Cortex of kidney (tissue), 1 donor: ENCODE measurements at places on chromosomes 6 and 20.

DNA sequence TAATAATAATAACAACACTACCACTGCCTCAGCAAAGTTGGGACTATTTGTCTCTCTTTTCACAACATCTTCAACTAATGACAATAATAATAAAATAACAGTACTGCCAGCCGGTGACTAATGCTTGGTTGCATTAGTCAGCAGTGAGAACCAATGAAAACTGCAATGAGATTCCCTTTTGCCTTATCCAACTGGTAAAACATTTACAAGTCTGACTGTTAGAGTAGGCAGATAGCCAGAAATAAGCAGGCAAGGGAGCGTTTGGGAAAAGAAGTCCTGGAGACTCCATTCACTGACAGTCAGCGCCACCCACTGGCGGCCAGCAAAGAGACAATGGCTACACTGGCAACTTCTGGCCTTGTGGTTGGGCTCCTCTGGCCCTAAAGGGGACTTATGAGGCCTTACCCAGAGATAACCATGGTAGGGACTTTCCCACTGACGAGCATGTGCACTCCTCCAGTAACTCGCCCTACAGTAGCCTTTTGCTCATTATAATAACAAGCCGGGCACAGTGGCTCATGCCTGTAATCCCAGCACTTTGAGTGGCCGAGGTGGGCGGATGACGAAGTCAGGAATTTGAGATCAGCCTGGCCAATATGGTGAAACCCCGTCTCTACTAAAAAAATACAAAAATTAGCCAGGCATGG, 3.4 kb upstream of the NSFL1C start:
- no peak for DNase-seq

GRCh38 chr20:33475381-33476152, 14.3 kb upstream of the CBFA2T2 start:
- no peak for DNase-seq

DNA sequence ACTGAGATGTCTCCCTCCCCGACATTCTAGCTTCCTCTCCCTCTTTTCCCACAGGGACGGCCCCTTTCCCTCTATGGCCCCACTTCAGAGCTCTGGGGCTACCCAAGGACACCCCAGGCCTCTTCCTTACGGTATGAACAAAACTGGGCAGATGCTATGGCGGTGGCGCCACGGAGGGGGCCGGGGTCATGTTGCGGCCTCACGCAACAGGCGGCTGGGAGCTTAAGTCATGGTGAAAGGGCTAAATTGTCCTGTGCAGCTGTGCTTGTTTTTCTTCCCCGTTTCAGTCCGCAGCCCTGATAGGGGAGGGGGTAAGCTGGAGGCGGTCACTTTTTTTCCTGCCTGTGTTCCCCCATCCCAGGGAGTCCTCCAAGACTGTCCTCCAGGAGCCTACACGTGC, 17.6 kb upstream of the KIAA1755 start:
- DNase-seq: no peak

GRCh38 chr6:151609146-151609902, 115.5 kb downstream of the CCDC170 start:
- DNase-seq: no peak

GRCh38 chr20:63973636-63974401, 4.1 kb upstream of the ZNF512B start:
- DNase-seq: no peak

DNA sequence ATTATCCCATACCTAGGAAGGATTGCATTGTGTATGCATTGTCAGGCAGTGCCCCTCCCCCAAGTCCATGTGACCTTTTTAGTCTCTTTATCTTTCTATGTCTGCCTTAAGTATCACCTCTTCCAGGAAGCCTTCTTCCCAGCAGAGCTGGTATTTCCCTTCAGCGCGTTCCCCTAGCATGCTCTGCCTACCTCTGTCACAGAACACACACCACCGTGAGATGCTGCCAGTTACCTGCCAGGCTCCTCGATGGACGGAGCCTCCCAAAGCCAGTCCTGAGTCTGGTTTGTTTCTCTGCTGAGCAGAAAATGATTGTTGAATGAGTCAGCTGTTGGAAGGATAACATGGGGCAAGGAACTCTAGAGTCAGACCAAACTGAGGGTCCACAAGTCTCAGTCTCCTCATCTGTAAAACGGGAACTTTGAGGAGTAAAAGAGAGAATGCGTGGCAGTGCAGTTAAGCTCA, 11.3 kb upstream of the ZNF335 start:
- no peak for DNase-seq

DNA sequence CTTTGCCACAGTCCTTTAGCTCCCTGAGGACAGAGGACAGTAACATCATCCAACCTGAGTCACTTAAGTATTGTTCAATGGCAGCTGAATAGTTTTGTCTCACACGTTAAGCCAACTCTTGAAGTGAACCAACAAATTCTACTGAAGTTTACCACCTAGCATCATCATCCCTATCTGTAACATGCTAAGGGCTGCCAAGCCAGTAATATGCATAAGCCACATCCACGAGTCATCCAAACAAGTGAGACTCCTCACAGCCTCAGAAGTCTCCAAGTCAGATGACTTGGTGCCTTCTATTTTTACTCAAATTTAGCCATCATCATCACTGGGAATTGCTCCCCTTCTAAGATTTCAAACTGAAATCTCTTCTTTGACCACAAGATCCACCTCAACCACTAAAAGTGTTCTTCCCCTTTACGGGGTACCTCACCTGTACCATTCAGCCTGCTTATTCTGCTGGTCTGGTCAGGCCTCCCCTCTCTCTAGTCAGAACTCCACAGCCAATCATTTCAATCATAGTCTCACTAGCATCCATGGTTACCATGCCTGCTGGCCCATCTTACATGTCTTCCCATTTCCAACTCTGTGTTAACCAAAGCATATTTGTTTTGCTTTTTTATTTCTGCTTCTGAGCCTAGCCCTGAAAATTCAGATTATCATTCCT, 73.7 kb downstream of the DTNBP1 start:
- no peak for DNase-seq

GRCh38 chr6:6981681-6982322, 126.0 kb upstream of the RREB1 start:
- no peak for DNase-seq

- no peak for DNase-seq
Observed at GRCh38 chr6:62652692-62653328, 366.8 kb upstream of the KHDRBS2 start.

DNA sequence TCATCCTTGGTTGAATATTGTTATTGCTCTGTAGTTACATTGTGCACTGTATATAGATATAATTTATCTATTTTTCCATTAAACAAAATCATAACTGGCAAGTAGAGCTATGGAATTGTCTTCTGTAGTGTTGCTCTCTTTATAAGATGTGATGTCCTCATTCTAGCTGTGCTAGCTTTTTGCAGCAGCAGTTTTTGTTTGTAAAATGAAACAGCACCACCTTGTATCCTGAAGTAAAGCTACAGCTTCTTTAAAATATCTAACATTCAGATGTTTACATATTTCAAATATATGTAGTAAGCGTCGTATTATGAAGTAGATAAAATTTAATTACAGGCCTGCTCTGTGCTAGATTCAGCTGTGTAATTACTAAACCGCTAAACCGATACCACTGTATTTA, 328.8 kb upstream of the MANEA start:
- no peak for DNase-seq
